Endothelial cell (in vitro differentiated cells): ENCODE measurements at places on chromosomes 5 and 9.

DNA sequence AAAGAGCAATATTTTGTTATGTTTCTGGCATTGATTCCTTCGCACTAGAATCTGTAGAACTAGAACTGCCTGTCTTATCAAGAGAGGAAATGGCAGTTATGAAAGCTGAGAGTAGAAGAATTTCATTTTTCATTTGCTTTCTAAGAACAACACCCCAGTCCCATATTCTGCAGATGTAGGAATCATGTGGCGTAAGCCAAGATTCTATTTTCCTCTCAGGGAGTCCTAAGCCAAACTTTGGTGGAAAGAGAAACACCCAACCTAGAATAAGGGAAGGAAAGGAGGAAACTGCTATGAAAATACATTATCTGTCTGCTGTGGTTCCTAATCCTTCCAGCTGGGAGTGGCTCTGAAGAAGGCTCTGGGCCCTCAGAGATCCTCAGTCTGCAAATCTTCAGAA is 1176.9 kb upstream of the C9orf72 start:
- DNase-seq = no peak

- DNase-seq = no peak
Observed at GRCh38 chr9:134887686-134888602, 7.3 kb downstream of the FCN2 start.

DNA sequence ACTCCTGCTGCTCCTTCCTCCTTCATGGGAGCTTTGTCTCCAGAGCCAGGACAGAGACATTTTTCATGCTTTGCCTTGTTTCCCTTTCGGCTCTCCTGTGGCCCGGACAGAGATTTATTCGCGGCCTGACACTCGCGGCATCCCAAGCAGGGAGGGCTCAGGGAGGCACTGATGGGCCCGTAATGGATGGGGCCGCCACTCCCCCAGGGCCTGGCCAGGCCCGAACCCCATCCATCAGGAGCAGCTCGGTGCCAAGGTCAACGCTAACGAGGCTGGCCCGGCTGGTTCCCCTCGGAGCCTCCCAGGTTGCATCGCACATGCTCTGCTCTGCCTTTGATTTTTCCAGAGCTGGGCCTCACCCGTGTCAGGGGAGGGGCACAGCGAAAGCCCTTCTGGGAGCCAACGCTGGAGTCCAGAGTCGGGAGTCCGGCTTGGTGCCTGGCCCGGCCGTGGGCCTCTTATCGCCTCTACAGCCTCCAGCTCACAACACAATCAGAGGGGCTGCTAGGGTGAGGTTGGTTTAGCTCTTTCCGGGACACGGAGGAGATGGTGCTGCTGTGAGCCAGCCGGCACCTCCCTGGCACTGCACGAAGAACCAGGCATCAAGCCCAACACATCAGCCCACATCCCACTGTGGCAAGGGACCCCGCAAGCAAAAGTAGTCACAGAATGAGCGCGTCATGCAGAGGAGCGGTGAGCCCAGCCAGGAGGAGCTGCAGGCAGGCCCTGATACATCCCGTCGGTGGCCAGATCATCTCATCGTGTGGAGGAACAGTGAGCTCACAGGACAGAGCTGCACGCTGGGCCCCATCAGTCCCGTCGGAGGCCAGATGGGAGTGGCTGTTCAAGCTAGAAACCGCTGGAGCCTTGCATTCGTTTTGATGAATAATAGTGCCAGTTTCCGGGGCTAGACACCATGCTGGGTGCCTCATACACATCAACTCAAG is 72.2 kb upstream of the BARHL1 start:
- no peak for DNase-seq

DNA sequence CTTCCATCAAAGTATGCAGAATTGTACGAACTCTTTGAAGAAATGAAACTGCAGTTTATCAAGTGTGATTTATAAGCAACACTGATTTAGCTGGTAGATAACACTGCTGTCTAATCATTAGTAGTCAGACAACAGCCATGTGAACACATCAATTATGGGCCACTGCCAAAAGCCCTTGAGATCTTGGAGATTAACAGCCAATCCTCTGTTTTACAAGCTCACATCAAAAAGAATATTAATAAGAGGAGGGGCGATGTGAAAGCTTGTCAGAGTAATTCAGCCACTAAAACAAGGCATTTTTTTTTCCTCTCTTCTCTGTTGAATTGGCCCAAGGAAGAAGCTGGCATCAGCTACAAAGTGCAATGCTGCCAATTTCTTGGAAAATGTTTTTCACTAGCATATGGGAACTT is 28.1 kb downstream of the ZNF608 start:
- DNase-seq = no peak

- DNase-seq = peak; percentile 99
Observed at GRCh38 chr9:85940832-85941621, at the start of gene NAA35. Gene NAA35 (plus strand): TSS chr9:85941146. CDS start chr9:85942160, 1,014 bp downstream.

GRCh38 chr9:114981063-114981462 is 50.7 kb upstream of the TNFSF8 start:
- DNase-seq = no peak
